ENCODE measurements at places on chromosomes 5 and 9.

DNA sequence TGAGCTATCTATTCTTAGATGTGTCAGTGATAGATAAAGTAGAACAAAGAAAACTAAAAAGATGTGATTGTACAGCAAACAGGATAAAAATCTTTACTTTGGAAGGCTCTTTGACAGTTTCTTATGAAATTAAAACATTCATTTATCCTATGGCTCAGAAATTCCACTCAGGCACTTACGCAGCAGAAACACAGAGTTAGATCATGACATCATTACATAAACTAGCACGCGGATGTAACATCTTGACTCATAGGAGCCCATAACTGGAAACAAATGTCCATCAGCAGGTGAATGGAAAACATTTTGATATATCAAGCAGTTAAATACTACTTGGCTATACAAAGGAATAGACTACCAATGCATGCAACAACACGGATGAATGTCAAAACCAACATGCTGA is 45.3 kb downstream of the ICE1 start:
- DNase-seq, result no peak

DNA sequence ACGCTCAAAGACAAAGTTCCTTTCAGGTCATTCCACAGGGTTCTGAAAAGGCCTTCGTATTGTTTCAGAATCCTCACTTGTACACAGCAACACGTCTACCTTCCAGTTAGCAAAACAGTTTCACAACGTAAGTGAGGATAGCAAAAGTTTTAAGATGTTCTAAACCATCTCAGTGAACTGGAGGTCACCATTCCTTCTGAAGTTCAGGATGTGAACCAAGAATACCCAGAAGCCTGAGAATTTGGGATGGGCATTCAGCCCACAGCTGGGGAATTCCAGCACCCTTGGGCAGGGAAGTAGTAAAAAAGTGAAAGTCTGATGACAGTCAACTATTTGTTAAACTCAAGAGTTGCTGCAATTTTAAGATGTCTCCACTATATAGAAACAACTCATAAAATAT is 224.5 kb downstream of the BNC2 start:
- no peak for DNase-seq

DNA sequence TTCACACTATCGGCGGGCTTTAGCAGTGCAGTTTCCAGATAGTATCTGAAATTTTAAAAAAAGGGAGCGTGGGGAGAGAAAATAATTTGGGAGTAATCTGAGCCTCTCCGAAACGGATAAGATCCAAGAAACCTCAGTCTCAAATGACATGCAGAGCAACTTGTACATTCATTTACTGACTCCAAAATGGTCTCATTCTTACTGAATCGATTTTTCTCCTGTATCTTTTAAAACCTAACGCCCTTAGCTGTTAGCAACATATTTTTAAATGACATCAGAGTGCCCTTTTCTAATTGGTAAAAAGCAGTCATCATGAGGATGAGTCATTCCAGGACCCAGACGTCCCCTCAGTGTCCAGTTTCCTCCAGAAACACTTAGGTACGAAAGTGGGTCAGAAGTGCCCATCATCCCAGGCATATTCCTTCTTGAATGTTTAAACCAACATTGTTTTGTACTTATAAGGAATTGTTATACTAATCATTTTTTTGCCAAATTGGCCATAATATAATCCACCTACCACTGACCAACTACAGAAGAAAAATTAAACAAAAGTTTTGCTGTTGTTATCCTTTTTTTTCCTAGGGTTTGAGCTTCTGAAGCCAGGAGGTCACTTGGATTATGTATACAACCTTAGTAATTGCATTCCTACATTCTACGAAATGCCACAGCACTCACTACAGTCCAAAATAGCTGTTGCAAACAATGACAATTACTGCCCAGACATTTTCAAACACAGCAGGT is 354.4 kb downstream of the ADAMTS6 start:
- DNase-seq, result no peak

DNA sequence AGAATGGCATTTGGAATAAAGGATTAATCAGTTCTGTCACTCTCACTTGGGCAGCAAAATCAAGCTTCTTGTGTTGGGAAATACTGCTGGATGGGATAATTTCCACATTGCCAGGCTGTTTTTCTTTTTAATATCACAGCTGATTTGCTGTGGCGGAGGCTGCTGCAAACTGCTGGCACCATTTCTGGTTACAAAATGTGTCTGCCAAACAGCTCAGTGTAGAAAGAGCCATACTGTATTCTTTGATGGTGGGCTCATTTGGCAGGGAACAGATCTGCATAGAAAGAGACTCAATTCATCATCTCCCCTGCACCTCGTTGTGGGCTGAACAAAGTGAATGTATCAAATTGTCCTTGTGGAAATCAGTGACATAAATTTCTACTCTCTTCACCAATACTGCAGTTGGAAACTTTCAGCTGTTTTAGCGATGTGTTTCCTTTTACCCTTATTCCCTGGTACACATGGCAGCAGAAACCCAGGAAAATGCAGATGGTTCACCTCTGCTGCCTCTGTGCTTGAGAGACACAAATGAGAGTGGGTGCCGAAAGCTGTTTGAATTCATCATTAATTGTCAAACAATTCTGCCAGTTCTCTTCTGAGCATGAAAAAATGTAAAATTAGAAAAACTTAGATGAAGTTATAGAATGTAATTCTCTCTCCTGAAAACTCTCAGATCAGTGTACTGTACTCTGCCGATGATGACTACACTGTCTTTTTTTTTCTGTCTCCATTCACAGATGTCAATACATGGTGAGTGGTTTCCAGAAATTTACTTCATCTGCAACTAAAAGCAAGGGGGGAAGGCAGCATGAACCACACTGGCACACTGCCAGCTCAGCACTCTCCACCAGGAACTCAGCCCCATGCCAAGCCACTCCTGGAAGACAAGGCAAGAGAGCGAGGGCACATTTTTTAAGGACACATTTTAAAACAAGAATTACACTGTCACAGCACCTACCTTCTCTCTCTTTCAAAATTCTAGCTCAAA is 75.0 kb downstream of the HMHB1 start:
- DNase-seq, result no peak

DNA sequence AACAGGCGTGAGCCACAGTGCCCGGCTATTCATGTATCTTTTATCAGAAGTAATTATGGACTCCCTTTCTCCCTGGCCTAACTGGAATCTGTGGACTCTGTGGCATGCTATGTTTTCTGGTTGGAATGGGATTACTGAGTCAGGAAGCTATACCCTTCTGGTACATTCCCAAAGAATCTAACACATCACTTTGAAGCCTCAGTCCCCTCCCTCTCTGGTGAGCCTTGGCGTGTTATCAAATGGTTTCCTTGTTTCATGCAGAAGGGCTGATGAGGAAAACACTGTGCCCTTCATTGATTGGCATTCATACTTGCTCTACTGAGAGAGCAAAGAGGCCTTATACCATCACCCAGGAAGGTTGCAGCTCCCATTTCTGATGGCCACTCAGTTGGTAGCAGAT is 22.9 kb downstream of the C5orf15 start:
- no peak for DNase-seq

DNA sequence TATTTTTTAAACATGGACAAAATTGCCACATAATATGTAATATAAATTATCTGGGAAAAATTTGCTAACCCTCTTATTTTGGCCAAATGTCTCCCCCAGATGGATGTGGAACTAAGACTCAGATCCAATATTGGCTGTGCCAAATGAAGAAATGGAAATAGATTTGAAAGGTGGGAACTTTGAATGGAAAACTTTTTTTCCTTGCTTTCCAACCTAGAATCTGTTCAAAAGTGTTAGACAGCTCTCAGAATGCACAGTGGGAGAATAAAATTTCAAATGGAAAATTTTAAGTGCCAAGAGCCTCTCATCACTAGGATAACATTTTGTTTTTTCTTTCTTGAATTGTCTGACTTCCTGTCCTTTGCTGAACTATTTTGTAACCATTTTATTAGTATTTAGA is 142.6 kb upstream of the GAS1 start:
- no peak for DNase-seq

DNA sequence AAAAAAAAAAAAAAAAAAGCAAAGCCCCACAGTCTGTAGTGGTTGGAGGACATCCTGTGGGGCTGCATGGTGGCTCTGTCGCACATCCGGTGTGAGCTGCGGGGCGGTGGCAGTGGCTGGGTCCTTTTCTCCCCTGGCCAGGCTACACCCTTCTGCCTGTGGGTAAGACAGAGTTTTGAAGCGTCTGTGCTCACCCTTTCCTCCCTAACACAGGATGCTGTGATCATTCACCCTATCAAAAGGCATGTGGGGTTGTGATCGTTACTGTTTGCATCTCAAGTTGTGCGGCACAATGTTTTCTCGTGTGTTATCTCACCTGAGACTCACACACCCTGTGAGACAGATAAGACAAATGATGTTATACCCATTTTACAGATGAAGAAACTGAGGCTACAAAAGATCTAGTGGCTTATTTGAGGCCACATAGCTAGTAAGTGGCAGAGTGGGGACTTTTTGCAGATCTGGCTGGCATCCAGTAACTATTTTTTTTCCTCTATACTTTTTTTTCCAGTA is 17.5 kb downstream of the IRF1 start:
- peak; percentile 92 for DNase-seq

- DNase-seq, result no peak
Observed at GRCh38 chr5:127358284-127358683, 67.7 kb downstream of the MEGF10 start.
